ENCODE measurements at places on chromosomes 2 and 18.

GRCh38 chr2:237350597-237350996 lies 63.4 kb downstream of the COL6A3 start:
- no peak for DNase-seq

DNA sequence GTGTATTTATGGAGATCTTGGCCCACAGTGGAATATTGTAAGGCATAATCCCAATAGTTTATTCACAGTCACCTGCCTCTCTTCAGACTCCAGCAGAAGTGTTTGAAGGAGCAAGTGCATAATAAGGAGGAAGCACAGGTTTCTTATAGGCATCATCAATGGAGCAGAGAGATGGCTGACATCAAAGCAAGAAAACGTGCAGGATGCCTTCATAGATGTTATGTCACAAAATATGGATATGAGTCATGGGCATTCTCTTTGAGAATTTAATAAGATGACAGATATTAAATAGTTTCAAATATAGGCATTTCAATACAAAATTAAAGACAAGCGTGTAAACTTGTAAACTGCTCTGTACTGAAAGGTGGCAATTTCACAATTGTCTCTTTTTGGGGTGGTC lies 4.0 kb upstream of the RND3 start:
- DNase-seq = no peak

DNA sequence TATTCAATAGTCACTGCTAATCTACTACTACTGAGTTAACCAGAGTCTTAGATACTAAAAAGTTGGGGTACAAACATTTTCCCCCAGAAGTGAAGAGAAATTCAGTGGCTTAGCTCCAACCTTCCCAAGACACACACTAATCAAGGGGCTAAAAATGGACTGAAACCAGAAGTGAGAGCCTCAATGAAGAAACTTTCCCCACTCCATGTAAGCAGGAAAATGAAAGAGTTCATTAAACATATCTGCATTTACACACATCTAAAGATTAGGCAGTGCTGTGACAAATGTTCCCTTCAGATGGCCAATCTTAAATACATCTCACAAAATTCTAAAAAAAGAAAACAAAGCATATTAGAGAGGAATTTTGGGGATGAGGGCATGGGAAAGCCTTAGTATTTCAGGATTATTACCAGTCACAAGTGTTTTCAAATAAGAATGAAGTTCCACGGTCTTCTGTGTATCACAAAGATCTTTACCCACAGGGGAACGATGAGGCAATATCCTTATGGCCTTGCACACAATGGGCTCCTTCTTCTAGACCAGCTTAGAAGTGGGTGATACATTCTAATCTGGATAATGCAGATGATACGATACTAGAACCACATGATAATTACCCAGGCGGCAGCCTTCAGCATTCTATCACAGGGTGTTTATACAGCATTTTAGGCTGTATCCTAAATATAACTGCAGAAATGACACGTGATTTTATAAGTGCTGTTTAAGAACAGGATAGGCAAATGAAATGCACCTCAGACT lies 17.1 kb downstream of the ANKRD44 start:
- DNase-seq = no peak

DNA sequence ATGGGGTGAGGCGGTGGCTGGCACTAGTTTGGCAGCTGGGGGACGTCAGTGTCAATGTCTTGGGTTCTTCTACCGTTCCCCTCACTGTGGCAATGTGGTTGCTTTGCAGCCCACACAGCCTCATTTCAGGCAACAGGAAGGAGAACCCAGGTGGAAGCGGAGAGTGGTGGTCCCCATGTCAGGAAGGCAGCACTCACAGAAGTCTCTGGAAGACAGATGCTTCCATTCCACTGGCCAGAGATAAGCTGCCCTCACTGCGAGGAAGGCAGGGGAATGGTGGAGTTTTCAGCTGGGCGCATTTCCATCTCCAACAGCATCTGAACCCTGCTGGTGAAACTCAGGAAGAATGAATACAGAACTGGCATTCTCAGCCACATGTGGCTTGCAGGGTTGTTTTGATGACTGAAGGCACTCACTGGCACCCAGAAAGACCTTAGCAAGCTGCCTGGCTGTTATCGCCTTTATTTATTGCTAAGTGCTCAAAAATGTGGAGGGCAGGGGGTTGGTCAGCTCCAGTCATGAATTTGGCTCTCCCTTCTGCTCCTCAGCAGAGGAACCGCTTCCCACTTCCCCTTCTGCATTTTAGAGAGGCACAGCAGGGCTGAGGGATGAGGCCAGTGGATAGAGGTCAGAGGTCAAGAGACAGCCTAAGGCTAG lies 19.4 kb downstream of the KCNIP3 start:
- DNase-seq = no peak

GRCh38 chr2:197201874-197202273 lies 108.7 kb downstream of the ANKRD44 start:
- DNase-seq = no peak

Measured in kidney epithelial cell (primary cell).